Thoracic aorta (tissue), 2 donors: ENCODE measurements at places on chromosomes 12 and 14.

- no peaks in the 10 kb centered on the region for H3K36me3 ChIP-seq
- H3K27ac ChIP-seq: no peak overlapping the region
- H3K4me3 ChIP-seq: no peak overlapping the region
- DNase-seq: no peak
Measured at GRCh38 chr14:99690636-99691035, 6.5 kb downstream of the CYP46A1 start.

GRCh38 chr14:56185992-56186391 lies 67.8 kb downstream of the PELI2 start:
- H3K36me3 ChIP-seq: no peaks in the 10 kb centered on the region
- H3K27ac ChIP-seq: no peak overlapping the region

- H3K4me1 ChIP-seq: peaks cover 5% of the 10 kb centered on the region
- H3K27me3 ChIP-seq: no peaks in the 10 kb centered on the region
- no peak overlapping the region for H3K27ac ChIP-seq
Measured at GRCh38 chr12:1093166-1093751, 102.2 kb downstream of the ERC1 start.

DNA sequence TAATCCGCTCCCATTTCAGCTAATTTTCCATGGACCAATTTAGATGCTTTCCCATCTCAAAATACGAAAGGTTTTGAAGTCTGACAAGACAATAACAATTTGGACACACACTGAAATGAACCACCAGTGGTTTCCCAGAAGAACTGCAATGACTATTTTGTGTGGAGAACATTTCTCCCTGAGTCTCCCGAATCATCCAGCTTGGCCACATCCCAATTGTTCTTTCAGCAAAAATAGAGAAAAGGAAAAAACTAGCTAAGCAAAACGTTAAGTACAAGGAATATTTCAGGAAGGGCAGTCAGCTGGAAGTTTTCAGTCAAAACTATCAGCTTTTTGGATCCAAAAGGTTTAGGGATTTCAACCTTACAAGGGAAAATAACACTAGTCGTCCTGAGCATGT lies 390.6 kb downstream of the KCNH5 start:
- no peaks in the 10 kb centered on the region for H3K4me1 ChIP-seq
- no peak overlapping the region for H3K27ac ChIP-seq
- no peaks in the 10 kb centered on the region for H3K36me3 ChIP-seq
- no peak overlapping the region for H3K4me3 ChIP-seq

- no peak for DNase-seq
- H3K4me3 ChIP-seq: no peak overlapping the region
- H3K27me3 ChIP-seq: no peaks in the 10 kb centered on the region
Measured at GRCh38 chr12:54191126-54191525, 2.3 kb upstream of the SMUG1 start.
